ENCODE measurements at places on chromosomes 13 and 19.

- no peak for DNase-seq
Observed at GRCh38 chr19:31448221-31448657, 99.0 kb upstream of the TSHZ3 start.

- DNase-seq = no peak
Observed at GRCh38 chr13:114130837-114131582, 1.4 kb downstream of the RASA3 start.

DNA sequence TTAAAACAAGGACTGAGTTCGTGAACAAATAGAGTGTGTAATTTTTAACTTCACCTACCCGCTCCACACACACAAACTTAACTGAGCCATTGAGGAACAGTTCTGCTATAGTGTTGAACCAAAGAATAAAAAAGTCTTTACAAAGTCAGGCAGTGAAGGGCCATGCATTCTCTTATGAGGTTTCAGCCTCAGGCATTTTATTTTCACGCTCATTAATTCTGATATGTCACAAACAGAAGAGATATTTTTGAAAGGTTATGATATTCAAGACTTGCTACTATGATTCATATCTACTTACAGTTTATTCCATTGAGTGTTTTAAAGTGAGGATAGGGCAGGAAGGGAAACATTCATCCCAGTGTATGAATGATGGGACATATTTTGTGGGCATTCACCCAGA lies 282.2 kb downstream of the SLITRK5 start:
- DNase-seq = no peak

- no peak for DNase-seq
Observed at GRCh38 chr13:30108216-30108912, 199.0 kb downstream of the KATNAL1 start.

GRCh38 chr13:90118467-90119071 lies 1228.9 kb upstream of the MIR17HG start:
- no peak for DNase-seq

GRCh38 chr13:52811841-52812240 lies 36.6 kb downstream of the PCDH8 start:
- DNase-seq = no peak

DNA sequence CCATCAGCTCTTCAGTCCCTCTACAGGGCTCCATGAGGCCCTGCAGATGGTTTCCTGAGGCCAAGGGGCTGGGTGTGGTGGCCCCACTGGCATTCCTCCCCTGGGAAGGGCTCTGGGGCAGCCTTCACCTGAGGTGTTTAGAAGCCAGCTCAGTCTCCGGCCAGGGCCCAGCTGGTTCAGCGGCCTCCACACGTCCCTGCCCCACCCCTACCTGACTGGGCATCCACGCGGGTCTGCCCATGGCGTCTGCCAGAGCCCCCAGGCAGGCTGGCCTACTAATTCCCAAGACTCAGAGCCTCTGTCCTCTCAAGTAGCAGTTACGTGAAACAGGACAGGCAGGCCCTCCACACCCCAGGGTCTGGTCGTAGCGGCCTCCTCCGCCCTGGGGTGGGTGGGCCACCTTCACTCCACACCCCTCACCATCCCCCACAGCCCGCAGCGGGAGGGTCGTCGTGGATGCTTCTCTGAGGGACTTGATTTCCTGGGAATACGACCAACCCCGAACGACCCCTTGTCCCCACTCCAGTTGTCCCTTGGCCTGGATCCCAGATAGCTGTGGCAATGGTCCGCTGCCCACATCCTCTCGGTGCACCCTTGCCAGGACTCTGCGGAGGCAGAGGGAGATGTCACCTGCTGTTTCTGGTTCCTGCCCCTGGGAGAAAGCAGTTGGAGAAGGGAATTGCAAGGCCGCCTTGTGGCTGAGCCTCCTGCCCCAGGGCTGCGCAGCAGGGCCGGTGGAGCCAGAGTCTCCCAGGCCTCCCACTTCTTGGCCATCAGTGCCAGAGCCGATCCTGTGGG lies 24.3 kb downstream of the CAPN12 start:
- no peak for DNase-seq

GRCh38 chr13:23771552-23771951 lies 117.6 kb downstream of the MIPEP start:
- no peak for DNase-seq

Measured in activated CD8-positive, alpha-beta memory T cell treated with anti-CD3 and anti-CD28 coated beads for 1 hour (primary cell).